ENCODE measurements at places on chromosomes 3 and 15.

- no peak for DNase-seq
These were observed 6.5 kb downstream of the CHST13 start for GRCh38 chr3:126530171-126531050.

DNA sequence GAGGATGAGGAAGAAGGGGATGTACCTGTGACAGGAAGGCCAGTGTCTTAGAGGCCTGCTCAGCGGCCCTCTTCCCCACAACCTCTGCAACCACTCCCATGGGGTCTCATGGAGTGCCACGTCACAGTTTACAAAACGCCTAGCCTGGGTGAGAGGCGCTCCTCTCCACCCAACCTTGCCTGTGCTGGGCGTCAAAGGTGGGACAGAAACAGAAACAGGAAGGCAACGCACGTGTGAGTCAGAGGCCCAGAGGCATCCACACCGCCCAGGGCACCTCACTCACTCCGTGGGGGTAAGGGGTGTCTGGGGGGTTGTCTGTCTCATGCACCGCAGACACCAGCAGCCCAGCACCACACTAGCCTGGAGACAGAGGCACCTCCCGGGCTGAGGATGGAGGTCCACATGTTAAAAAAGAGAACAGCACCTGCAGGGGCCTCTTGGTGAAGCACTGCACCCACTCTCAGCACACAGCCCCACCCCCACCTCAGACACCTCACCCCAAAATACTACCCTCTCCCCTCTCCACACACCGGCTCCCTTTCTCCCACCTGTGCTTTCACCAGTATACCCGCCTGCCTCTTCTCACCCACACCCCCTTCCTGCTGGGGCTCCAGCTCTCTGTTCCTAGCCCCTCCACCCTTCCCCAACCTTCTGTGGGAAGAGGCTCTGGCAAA lies 4.7 kb upstream of the CALML4 start:
- DNase-seq = no peak

DNA sequence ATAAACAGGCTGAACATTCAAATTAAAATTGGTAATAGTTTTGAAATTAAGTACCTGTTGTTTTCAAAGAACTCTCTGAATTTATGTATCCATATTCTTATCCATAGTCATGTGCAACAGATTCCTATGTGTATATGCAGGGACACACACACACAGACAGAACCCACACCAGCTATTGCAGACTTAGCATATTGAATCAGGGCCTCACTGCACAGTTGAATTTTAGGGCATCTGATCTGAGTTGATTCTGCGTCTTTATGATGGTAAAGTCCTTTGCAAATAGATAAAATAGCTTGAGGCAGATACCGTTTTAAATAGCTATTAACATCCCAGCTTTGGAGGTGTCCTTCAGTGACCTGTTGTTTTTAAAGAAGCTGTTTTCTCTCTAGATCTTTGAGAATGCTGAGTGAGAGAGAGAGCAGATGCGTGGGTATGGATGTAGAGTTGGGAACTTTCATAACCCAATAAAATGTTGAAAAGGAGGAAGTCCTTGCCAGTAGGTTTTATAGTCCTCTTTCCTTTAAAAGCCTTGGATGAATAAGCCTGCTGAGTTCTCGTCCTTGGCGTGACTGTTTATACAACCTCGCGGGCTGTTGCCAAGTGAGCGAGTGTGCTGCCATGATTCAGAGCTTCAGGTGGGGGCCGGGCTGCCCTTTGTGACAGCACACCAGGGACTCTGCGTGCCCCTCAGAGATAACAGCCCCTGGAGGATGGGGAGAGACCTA lies 18.3 kb downstream of the MYZAP start:
- peak; percentile 62 for DNase-seq

GRCh38 chr15:59611276-59612260 lies at the start of gene GCNT3:
Gene GCNT3 (plus strand): TSS chr15:59611783. CDS start chr15:59618239, 6,456 bp downstream.
- peak; percentile 34 for DNase-seq

DNA sequence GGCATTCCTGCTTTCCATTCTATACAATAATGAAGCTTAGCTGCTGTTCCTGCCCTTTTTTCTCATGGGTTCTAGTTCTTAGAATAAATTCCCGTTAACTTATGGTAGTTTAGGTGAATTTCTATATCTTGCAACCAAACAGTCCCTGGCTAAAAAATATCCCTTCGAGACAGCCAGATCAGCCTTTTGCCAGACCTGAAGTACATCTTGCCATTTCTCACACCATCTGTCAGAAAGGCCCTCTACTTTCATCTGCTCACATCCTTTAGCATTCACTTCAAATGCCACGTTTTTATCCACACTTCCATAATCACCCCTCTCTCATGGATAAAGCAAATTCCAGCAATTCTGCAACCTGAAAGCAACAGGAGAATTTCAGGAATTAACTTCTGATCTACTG lies 145.4 kb downstream of the GAP43 start:
- no peak for DNase-seq

Data from RWPE1 (cell line).